Brain pericyte (primary cell): ENCODE measurements at places on chromosomes 1 and 21.

DNA sequence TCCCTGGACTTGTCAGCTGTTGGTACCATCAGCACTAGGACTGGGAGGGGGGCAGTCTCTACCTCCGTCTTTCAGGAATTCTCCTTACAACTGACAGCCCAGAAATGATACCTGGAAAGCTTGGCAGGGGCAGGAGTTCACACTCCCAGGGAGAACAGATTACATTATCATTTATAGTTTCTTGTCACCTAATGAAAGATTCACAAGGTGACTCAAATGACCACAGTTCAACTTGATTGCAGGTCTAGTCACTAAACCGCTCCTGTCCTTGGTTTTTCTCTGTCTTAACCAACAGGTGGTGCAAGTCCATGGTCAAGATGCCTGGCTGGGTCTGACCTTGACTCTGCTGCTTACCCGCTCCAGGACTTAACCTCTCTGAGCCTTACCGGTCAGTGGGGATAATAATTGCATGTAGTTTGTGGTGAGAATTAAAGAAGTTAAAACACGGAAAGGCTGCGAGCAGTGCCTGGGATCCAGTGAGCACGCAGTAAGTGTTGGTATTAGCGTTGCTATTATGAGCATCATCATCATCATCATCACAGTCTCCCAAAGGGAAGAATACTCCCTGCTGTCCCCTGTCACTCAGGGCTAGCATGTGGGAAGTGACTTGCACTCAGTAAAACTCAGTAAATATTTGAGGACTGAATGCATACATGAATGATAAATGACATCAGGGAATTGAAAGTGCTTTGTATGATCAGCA, 125.3 kb upstream of the CD34 start:
- DNase-seq, result no peak

- DNase-seq, result no peak
Measured at GRCh38 chr1:3170561-3171453, 101.8 kb downstream of the PRDM16 start.

DNA sequence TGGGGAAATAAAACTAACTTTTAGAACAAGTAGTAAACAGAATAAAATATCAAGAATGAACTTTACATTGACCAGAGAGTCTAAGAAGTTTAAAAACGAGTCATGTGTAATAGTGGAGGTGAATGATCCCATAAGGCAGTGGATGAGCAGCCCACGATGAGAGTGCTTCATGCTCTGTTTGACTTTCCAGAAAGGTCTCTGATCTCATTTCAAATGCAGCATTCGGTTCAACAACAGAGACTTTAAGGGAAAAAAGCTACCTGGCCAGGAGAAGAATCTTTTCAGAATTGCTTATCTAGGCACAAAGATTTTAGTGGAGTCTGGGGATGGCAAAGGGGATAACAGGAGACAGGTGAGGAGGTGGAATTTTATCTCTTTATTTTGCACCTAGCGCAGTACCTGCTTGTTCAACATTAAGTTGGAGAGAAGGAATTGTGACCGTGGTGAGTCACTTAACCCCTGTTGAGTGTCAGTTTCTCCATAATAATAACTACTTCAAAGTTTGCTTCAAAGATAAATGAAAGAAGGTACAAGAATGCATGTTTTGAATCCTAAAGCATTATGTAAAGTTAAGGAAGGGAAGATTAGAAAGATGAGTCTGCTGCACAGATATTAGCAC, 94.9 kb upstream of the KIF26B start:
- no peak for DNase-seq

- DNase-seq, result no peak
Measured at GRCh38 chr1:17545356-17545755, 5.9 kb downstream of the ARHGEF10L start.
